ENCODE measurements at places on chromosomes 1 and 21.
A peak's percentile ranks its signal among the peaks of the same experiment; 100 is the strongest.

DNA sequence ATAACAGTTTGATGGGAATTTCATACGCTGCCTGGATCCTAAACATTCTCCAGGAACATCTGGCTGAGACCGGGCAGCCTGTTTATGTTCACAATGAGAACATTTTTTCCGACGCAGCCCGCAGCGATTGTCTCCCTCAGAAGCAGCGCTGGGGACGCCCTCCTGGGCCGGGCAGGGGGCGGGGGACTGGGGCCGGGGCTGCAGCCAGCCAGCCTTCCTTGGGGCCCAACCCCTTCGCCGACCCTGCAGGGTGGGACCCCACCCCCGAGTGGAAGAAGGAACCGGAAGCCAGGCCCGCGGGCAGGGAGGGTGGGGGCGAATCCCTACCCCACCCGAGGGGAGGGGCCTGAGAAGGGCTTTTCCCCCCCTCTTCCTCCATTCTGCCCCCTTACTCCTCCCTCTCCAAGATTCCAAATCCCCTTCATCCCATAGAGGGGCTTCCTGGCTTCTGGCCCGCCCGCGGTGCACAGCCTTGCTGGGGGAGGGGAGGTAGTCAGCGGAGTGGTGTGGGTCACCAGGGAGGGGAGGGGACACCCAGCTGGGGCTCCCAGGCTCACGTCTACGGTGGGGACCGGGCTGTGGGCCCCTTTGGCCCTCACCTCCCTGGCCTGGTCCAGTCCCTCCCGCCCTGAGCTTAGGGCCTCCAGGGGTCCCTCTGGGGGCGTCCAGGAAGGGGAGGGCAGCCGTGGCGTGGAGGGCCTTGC lies 60.6 kb downstream of the WNT9A start:
- peak; percentile 83 for DNase-seq

DNA sequence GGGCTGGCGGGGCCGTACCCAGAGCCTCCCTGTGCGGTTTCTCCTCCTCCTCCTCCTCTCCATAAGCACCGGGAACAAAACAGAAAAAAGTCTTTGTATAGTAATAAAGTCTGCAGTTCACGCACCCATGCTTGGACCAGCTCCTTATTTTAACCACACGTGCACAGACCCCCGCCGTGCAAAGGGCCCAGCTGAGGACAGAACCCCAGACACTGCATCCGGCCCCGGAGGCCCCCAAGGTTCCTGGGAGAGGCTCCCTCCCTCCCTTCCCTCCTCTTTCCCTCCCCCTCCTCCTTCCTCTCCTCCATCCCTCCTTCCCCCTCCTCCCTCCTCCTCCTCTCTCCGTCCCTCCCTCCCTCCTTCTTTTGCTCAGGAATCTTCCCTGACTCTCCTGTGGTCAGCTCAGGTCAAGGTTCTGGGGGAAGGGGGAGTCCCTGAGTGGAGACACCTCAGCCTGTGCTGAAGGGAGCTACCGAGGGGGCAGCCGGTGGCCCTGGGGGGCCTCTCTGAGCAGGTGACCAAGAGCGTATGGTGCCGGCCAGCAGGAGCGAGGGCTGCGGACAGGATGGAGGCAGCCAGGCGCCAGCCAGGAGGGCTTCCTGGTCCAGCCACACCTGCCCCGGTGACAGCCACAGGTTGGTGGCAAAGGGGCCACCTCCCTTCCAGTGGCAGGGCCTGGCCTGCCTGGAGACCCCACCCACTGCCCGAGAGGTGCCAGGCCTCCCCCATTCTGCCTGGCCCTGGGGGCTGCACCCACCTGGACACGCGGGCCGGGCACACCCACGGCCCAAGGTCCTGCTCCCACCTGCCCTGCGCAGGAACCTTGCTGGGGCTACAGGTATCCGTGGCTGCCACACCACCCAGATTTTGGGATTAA lies 3.2 kb upstream of the TTLL10 start:
- DNase-seq = peak; percentile 9

DNA sequence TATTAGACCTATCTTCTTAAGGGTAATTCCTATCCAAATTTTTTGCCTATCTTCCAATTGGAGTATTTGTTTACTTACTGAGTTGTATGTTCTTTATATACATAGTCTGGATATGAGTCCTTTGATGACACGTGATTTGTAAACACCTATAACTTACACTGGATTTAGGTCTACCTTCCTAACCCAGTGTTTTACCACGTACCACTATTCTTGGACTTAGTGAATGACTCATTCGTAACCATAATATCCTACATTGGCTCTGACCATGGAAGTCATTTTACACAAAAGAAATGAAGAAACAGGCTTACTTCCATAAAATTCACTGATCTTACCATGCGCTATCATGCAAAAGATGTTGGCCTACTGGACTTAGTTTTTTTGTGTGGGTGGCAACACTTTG lies 23.9 kb upstream of the ZZZ3 start:
- no peak for DNase-seq

- DNase-seq = peak; percentile 56
These were observed 112.5 kb upstream of the PAXBP1 start for GRCh38 chr21:32884062-32884461.

DNA sequence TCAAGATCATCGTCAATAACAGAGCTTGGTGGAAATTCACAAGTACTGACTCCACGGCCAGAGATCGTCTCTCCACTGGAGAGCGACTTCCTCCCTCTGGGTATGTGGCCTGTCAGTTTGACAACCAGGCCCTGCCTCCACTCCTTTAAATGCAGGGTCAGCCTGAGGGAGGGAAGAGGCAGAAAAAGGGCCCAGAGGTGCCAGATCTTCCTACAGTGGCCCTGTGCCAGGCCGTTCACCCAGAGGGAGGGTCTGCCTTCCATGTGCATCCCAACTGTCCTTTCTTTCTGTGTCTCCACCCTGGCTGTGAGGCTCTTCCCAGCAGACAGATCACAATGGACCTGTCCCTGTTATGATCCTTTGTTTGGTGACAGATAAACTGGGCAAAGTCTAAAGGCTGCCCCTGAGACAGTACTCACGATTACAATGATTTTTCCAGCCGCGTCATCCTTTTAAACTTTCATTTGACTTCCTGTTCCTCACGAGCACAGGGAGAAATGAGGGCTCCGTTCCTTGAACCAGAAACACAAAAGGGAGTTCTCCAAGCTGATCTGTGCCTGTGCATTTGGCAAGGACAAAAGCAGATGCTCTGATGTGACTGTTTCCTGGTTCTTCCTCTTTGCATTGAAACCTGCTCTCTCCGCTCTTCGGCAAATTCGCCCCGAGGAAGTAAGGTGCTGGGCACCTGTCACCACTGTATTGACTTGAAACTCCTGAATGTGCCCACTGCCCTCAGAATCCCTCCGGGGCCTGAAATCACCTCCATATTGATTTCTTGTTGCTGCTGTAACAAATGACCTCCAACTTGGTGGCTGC lies 126.7 kb downstream of the PGBD5 start:
- no peak for DNase-seq

- no peak for DNase-seq
These were observed 232.3 kb upstream of the USP24 start for GRCh38 chr1:55447488-55447887.

DNA sequence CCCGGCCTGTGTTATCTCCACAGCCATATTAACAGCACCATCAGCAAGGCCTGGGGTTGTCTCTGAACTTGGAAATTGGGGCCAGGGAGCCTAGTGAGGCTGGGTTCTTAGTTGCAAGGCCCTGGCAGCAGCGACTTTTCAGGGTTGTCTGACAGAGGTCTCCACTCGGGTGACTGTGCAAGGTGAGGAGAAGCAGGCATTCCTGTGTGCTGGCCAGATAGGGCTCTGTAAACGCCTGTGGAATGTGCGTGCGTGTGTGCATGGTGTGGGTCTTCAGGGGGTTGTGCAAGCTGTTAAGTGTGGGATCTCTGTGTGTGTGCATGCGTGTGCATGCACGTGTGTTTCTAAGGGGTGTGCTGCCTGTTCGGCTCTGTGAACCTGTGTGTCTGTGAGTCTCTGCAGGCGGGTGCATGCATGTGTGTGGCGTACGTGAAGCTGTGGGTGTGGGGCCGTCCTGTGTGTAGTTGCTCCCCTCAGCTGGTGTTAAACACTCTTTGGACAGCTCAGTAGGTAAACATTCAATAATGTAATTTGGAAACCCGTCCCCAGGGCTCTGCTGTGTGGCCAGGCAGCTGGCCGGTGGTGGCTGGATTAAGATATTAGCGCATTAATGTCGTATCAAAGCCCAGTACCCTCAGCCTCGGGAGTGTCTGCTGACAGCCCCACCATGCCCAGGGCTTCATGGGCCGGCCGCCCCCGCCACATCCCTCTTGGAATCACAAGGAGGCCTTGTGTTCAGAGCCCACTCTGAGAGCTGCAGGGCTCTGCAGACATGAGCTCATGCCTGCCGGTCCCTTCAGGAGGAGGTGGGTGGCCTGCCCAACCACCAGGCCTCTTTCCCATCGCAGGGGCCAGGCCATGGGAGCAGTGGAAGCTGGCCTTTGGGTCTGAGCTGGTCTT lies 189.9 kb downstream of the FOXD2 start:
- no peak for DNase-seq

- no peak for DNase-seq
These were observed 104.4 kb upstream of the GNG12 start for GRCh38 chr1:67937651-67938050.

GRCh38 chr1:56758794-56759193 lies 60.4 kb downstream of the FYB2 start:
- DNase-seq = no peak

DNA sequence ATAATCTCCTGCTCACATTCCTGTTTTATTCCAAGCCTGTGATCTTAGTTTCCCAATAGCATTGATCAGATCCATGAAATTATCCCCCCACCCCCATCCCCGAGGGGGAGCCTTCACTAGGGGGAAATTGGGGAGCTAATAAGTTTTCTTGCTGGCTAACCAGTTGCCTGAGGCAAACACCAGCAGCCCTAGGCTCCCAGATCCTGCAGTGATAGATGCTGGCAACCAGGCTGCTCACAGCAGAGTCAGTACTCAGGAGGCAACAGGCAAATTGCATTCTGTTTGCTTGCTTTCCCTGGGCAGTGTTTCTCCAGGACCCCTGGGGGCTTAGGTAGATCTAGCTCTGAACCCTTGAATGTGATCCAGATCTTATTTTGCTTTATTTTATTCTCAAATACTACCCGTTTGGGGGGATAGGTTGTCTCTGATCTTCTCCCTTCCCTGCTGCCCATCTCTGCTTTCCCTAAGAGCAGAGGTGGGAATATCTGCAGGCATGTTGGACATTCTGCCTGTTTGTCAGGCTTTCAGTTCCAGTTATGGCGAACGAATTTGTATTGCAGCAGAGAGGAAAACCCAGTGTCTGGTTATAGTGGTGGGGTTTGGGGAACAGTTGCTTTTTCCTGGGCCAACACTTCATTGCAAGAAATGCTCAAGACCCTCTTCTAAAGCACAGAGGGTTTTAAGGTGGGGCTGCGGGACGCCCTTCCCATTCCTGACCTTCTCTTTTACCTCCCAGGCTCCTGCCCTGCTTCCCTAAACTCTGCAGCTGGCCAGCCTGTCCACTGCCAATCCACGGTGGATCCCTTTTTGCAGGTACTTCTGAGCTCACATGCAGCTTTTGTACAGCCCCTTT lies 289.8 kb upstream of the PLXNA2 start:
- DNase-seq = no peak

- peak; percentile 83 for DNase-seq
These were observed 129.2 kb downstream of the ADAMTS1 start for GRCh38 chr21:26715878-26716506.
